ENCODE measurements at places on chromosomes 3 and 15.

- DNase-seq: no peak
These were observed 23.8 kb upstream of the SIAH2 start for GRCh38 chr3:150786791-150787190.

GRCh38 chr3:136135039-136135802 lies 60.9 kb downstream of the MSL2 start:
- no peak for DNase-seq

GRCh38 chr3:112017091-112017490 lies 17.4 kb upstream of the TMPRSS7 start:
- no peak for DNase-seq

DNA sequence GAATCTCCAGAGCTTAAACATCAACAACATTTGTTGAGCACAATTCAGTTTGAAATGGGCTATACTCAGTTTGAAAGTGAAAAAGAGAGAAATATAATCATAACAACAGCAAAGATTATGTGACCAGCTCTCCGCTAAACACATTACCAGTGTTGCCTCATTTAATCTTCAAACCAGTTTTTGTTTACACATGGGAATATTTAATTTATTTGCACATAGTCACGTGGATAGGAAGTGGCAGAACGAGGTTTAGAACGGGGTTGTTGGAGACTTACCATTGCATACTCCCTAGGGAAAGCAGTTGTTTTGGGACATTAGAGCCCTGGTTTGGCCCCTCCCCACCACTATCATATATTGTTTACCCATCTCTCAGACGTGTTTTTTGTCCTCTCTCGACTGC lies 77.2 kb downstream of the IL1RAP start:
- no peak for DNase-seq

- DNase-seq: no peak
These were observed 72.1 kb downstream of the FOXP1 start for GRCh38 chr3:71511446-71511845.

- no peak for DNase-seq
These were observed 155.9 kb upstream of the ICE2 start for GRCh38 chr15:60634815-60635214.

GRCh38 chr3:143040261-143040879 lies 39.0 kb downstream of the U2SURP start:
- DNase-seq: no peak

- no peak for DNase-seq
These were observed 32.2 kb upstream of the PLA2G4E start for GRCh38 chr15:42053010-42053409.

DNA sequence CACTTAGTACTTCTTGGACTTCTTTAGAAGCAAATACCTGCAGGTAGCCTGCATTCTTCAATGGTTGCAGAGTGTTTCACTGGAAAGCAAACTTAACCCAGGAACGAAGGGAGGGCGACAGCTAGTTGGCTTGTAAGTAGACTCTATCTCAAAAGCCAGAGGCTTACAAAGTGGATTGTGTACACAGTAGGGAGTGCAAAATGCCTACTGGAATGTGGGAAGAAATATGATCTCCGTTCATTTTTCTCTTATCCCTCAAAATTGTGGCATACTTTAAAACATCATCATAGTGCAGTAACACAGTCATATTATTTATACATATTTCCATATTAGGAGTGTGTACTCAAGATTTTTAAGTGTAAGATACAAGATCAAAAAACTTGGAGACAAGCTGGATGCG lies 155.7 kb downstream of the LIPC start:
- DNase-seq: no peak

GRCh38 chr3:107942244-107942643 lies 148.6 kb downstream of the CD47 start:
- no peak for DNase-seq

- DNase-seq: no peak
These were observed 35.5 kb downstream of the ATP8B4 start for GRCh38 chr15:50083424-50084025.

DNA sequence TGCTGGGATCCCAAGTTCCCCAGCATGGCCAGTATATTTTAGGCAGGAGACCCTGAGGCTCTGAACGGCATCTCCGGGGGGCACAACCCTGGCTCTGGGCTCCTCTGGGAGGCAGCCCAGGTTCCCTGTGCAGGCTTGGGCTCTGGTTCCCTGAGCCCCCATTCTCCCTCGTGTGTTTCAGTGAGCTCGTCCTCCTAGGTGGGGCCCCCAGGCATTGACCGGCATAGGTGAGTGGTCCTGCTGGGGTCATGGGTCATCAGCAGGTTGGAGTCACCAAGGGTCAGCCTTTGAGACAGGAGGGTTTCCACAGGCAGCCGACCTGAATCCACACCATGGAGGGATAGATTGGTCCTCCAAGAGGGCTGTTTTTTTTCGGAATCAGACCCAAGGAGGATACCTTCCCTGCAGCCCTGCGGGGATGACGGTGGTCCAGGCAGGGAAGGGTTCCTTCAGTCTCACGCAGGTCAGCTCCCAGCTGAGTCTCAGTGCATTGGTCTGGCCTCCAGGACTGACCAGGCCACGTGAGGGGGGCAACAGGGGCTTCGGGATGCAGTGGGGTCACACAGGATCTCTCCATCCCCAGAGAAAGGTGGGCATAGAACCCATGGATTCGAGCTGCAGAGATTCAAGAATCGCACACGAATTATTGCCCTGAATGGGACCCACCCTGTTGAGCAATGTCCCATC lies 226.0 kb downstream of the SNRPN start:
- DNase-seq: no peak

GRCh38 chr3:6281662-6282061 lies 579.3 kb upstream of the GRM7 start:
- DNase-seq: no peak

- no peak for DNase-seq
These were observed 139.4 kb downstream of the BBX start for GRCh38 chr3:107662124-107662507.

DNA sequence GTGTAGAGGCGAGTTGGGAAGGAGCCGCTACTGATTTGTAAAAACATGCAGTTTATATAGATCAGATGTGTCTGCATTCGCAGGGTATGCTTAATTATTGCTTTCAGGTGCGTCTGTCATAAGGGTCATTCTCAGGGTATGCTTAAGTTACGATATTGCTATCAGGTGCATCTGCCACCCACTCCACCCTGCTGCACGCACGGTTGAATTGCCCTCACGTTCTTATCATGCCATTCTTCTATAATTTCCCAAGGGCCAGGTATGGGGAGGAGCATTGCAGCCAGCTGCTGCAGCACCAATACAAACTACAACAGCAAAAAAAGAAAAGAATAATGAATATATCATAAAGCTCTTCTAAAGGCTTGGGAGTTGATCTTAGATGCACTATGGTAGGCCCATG lies 230.0 kb downstream of the KBTBD8 start:
- DNase-seq: no peak

DNA sequence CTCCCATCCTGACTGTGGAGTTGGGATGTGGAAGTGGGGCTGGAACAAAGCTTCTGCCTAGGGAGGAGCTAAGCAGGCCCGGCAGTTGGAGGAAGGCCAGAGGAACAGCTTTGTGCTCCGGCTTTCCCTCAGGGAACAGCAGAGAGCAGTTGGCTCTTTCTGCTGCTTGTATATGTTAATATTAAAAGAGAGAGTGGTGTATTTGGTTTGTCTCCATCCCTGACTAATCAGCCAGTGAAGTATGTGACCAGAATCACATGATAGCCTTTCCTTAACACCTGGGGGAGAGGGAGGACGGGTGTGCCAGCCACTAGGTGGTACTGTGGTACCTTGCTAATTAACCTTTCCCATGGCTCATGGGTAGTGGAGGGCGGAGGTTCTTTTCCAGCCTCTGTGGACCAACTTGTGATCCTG lies 10.0 kb downstream of the EIF2B5 start:
- DNase-seq: no peak

- DNase-seq: peak; percentile 15
These were observed 770.2 kb upstream of the ALCAM start for GRCh38 chr3:104596551-104596950.

DNA sequence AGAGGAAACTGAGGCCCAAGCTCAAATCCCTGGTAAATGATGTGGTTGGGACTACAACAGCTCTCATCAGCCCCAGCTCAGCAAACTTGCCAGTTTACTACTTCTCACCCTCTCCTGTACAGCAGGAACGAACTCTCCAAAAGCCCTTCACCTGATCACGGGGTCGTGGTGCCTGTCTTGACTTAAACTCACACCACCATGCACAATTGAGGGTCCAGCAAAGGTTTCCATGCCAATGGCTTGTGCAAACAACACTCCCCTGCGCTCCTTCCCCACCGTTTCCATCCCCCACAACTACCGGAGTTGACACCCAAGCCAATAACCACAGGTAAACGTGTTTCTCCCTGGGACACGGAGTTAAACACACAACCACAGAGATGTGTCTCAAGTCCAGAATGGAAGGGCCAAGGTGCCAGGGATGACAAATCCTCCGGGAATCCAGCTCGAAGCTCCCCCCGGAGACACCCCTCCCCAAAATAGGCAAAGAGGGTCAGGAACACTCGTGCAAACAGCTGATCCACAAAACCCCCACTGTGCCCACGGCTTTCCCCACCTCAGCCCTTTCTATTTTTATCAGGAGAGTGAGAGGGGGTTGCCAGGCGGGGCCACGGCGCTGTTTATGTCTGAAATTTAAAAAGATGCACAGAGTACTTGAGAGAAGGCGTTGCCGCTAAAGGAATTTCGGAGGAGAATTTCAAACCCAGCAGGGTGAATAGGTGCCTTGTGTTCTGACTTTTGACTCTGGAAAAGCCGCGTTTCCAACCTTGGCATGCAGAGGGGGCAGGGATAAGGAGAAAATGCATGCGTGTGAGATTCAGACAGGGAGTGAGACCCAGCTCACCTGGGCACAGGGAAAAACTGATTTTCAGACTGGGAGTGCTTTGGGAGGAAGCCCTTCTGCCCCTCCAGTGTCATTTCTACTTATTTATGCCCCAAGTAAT lies 10.6 kb upstream of the ACAN start:
- no peak for DNase-seq

- no peak for DNase-seq
These were observed 23.9 kb downstream of the LRIG1 start for GRCh38 chr3:66476852-66477381.

DNA sequence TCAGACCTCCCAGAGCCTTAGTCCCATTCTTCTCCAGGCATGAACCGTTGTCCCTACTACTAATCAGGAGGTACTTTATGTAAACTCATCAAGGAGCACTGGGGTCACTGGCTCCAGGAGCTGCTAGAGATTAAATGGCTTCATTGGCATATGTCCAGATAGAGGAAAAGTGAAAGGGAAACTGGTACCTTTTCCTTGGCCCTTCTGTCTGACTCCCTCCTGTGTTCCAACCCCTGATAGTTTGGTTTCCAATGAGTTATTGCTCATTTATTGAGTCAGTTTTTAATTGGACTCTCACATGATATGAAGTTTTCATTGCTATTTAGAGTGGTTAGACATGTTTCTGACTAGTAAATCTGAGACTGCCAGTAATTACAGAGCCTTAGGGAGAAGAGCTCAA lies 130.5 kb upstream of the BFSP2 start:
- DNase-seq: no peak

- DNase-seq: no peak
These were observed 15.6 kb downstream of the CADM2 start for GRCh38 chr3:84974347-84974746.

DNA sequence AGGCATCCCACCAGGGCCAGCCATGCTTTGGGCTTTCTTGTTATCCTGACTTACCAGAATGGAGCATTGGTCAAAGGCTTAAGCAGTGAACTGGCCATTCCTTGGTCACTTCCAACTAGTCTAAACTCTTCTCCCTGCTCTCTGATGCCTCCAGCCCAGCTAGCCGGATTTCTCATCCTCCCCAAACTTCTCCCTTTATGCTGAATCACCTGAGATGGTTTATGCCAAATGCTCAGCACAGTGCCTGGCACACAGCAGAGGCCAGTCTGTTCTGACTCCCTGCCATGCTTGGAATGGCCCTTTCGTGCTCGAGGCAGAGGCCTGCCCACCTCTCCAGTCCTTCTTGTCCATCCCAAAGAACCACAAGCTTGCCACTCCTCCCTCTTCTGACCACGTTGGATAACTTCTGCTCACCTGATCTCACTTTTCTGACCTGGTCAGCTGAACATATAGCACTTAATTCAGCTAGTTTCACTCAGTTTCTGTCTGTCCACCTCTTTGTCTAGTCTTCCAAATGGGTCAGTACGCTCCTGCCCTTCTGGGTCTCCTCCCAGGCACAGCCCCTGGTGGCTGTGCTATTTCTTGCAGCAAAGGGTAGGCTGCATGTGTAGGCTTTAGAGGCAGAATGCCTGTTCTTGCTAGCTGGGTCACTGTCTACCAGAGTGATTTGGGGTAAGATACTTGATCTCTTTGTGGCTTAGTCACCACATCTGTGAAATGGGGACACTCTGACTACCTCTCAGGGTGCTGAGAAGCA lies 2.2 kb upstream of the RBP1 start:
- no peak for DNase-seq

DNA sequence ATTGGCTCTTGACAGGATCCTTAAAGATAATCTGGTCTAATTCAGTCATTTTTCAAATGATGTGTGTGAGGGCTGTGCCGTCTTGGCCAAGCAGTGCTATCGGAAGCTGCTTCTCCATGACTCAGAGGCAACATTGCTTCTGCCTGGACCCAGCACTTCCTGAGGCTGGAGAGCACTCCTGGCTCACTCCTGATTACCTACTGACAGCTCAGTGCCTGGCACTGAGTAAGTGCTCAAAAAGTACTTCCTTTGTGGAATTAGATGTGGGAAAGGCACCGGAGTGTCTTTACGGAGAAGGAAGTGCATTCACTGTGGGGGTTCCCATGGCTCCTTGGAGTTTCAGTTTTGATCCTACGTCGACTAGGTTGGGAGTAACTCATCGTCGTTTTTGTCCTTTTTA lies 86.9 kb upstream of the UBE3A start:
- no peak for DNase-seq

DNA sequence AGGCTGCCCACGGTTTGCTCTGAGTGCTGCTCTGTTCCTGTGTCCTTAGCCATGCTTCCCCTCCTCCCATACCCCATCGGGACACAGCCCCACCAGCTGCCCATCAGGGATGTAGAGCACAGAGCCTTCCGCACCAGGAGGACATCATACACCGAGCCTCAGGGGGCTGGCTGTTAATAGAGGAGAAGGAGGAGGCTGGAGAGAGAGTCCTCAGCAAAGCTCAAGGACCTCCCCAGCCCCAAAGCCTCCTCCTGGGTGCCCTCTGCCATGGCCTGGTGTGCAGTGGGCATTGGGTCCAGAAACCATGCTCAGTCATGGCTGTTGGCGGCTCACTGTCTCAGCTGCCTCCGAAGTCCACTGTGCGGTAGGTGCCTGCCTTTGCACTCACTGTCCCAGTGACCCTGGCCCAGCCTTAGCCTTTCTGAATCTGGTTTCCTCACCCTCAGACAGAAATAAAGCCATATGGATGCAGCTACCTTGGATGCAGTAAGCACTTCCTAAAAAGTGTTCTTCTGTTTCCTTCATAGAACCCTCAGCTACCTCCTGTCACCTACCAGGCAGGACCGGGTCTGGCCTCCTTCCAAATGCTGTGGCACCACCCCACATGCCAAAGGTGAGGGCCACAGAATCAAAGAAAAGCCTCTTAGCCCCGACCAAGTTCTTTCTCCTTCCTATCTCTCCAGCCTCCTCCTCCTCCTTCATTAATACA lies 53.9 kb downstream of the ACAD9 start:
- DNase-seq: no peak
